Eye (tissue), 1 donor: ENCODE measurements at places on chromosomes 4 and X.
A peak's percentile ranks its signal among the peaks of the same experiment; 100 is the strongest.

- DNase-seq = no peak
Observed at GRCh38 chrX:31268359-31268758, 196.5 kb upstream of the FTHL17 start.

DNA sequence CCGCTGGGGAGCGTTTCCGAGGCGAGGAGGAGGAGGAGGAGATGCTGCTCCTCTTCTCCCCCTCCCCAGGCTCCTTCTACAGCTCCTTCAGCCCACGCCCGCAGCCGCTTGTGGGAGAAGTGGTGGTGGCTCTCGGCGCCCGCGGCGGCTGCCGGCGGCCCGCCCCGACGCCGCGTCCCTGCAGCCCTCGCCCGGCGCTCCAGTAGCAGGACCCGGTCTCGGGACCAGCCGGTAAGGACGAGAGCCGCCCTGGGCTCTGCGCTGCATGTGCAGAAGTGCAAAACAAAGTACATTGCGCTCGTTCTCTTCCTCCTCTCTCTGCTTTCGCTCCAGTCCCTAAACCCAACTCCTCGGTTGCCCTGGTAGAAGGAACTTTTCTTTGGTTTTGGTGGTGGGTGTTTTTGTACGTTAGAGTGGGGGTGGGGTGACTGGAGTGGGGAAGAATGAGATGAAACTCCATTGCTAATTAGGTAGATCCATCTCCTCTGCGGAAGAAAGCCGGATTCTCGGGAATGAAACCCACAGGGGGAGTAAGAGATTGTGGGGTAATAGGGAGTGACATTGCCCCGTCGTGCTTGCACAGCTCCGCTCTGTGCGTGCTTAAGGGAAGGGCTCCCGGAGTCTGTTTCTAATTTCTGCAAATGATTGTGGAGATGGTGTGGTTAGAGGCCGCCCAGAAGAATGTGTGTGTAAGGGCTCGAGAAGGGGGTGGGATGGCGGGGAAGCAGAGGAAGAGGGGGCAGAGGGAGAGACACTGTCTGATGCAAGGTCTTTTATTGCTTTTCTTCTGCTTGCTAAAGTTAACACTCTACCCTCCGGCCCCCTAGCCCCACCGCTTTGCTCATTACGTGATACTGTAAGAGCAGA, 677 bp downstream of the PTPN13 start:
- peak; percentile 94 for DNase-seq

GRCh38 chrX:77936299-77936698, 25.8 kb downstream of the ATP7A start:
- no peak for DNase-seq

DNA sequence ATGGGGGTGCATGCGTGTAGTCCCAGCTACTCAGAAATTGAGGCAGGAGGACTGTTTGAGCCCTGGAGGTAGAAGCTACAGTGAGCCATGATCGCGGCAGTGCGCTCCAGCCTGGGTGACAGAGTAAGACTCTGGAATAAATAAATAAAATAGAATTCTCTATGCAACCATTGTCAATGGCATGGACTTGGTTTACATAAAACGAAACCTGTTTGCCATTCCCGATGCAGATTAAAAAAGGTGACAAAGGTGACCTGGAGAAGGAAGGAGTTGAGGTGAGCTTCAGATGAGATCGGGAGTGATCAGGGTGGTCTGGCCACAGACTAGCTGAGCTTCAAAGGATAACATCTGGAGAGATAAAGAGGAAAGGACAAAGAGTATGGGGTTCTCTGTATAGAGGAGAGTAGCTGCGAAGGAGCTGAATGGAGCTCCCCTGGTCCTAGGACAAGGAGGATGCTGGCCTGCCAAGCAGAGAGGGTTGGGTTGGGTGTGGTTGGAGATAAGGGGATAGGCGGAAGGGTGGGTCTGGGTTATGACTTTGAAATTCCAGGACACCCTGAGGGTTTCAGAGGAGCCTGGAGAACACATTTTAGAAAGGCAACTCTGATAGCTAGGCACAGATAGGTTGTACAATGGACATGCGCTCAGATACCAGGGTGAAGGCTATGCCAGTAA, 98.6 kb downstream of the RBM47 start:
- no peak for DNase-seq

- peak; percentile 58 for DNase-seq
Observed at GRCh38 chr4:23333556-23333945, 556.3 kb downstream of the PPARGC1A start.

GRCh38 chrX:23752740-23753415, 9.8 kb upstream of the ACOT9 start:
- peak; percentile 14 for DNase-seq

DNA sequence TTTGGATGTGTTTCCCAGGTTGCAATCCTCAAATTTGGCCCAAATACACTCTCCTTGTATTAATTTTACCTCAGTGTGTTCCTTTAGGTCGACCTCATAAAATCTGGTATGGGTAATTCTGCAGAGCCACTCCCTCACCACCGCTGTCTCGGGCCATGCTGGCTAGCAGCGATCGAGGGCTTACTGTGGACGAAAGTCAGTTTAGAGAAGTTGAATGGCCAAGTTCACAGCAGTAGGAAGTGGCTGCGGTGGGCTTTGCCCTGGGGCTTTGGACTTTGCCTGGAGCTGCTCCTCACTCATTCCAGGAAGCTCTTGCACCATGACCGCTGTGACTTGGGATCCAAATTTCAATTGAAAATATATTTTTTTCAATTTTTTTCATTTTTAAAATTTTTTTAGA, 19.6 kb downstream of the TMEM187 start:
- no peak for DNase-seq

DNA sequence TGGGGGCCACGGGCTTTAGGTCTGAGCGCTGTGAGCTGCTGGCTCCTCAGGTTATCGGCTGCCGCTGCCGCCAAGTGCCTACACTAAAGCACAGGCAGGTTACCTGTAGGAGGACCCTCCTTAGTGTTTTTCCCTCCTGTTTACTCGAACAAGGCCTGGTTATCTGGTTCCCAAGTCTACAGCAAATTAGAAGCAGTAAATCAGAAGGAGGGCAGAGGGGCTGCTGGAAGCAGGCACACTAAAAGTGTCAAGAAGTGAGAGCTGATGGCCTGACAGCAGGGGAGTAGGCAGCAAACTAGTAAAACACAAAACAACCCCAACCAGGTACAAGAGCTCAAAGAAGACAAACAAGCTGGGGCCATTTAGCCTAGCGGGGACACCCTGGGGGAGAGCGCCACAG, 125.0 kb upstream of the PJA1 start:
- DNase-seq = no peak

- DNase-seq = no peak
Observed at GRCh38 chrX:72609313-72609712, 36.7 kb upstream of the HDAC8 start.

DNA sequence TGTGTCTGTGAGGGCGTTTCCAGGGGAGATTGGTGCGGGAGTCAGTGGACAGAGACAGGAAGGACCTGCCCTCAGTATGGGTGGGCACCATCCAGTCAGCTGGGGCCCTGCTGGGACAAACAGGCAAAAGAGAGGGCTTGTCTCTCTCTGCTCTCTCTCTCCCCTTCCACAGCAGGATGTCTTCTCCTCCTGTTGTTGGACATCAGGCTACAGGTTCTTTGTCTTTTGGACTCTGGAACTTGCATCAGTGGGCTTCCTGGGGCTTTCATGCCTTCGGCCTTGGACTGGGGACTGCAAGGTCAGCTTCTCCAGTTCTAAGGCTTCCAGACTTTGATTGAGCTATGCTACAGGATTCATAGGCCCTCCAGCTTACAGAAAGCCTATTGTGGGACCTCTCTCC, 59.6 kb downstream of the ADGRA3 start:
- no peak for DNase-seq

- peak; percentile 72 for DNase-seq
Observed at GRCh38 chr4:146520896-146521540, 722 bp downstream of the SLC10A7 start.

- DNase-seq = no peak
Observed at GRCh38 chr4:189001283-189001970, 862.2 kb downstream of the TRIML1 start.

DNA sequence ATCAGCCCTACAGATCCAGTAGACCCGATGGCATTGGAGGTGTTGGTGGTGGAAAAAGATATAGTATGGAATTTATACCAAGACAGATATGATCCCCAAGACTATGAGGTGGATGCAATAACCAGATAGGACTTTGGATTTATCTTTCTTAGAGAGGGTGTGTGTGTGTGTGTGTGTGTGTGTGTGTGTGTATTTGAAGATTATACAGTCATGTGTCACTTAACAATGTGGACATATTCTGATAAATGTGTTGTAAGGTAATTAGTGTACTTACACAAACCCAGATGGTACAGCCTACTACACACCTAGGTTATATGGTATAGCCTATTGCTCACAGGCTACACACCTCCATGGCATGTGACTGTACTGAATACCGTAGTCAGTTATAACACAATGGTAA, 24.4 kb upstream of the TAB3 start:
- DNase-seq = no peak

DNA sequence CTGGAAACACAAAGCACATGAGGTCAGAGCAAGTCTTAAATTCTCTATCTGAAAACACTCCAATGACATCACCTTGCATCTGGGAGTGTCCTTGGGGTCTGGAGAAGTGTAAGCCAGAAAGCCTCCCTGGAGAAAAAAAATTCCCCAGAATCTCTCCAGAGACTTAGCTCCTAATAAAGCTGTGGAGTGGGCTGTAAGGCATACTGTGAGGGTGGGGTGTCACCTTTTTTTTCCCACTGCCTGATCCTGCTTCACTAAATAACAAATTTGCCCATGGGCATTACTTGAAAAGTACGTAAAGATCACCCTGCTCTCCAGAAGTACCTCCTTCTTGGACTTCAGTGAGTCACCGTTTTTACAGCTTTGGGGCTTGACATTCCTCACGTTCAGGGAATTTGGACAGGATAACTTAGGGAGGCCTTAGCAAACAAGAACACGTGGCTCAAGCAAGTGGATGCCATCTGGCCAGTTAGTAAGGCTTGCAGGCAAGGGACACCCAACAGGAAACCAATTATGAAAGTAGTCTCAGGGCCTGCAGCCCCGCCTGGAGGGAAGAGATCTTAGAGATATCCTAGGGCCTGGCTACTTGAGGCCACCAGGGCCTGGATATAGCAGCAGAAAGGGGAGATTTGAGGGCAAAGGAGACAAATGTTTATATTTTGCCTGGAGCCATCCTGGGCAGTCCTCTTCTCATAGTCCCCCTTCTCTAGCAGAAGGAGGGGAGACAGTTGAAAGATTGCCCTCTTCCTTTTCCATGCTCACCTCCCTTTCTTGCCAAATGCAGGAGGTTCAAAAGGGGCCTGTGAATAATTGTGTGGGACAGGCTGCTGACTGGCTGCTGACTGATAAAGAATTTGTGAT, 60.1 kb upstream of the PLAC1 start:
- no peak for DNase-seq

- no peak for DNase-seq
Observed at GRCh38 chr4:13840502-13841190, 213.1 kb upstream of the BOD1L1 start.

- DNase-seq = no peak
Observed at GRCh38 chr4:3510481-3510880, 21.7 kb downstream of the LRPAP1 start.

- peak; percentile 13 for DNase-seq
Observed at GRCh38 chr4:99665983-99666382, 8.4 kb upstream of the C4orf54 start.

GRCh38 chr4:144347121-144347520, 206.6 kb upstream of the GYPA start:
- DNase-seq = no peak

GRCh38 chr4:82136161-82136801, 237.5 kb downstream of the HNRNPD start:
- DNase-seq = no peak

GRCh38 chr4:31390849-31391248, 670.7 kb downstream of the PCDH7 start:
- DNase-seq = no peak
